ENCODE measurements at places on chromosomes 2 and 18.

DNA sequence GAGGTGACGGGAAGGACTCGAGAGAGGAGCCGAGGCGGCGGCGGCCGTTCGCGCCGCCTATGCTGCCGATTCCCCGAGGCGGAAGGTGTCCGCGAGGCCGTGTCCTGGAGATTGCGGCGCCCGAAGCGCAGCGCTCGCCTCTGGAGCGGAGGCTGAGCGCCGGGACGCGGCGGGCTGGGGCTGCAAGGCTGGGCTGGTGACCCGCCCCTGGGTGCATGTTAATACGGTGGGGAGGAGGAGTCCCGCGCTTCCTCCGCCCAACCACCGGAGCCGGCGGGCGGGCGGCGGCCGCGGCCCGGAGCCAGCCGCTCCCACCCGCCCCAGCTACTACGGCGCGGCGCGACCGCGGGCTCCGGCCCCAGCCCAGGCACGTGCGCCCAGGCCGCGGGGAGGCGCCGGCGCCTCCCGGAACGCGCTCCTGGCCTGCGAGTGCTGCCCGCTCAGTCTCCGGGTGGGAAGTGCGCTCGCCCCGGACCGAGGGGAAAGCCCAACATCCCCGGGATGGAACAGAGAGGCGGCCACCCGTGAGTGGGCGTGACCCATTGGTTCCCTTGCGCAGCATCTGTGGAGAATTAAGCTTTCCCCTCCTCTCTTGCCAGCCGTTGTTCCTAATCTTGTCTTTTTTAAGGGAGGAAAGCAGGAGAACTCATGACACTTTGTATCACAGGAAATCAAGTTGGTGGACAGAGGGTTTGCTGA lies at the start of gene DLGAP1:
TSS of gene DLGAP1 (minus strand) at position 195 of the 699 bp plus-strand sequence.
- DNase-seq: no peak

DNA sequence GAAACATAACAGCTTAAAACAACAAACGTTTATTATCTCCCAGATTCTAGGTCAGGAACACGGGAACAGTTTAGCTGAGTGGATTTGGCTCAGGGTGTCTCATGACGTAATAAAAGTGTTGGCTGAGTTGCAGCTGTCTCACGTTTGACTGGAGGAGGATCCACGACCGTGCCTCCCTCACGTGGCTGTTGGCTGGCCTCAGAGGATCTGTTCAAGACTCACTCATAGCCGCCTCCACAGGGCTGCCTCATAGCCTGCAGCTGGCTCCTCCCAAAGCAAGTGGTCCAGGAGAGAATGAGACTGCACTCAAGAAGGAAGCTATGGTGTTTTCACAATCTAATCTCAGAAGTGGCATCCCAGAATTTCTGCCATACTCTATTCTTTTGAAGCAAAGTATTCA lies 167.1 kb downstream of the RPRM start:
- no peak for DNase-seq

GRCh38 chr2:238295144-238296112 lies 7.0 kb upstream of the PER2 start:
- DNase-seq: no peak

GRCh38 chr18:6482198-6482977 lies 67.7 kb upstream of the L3MBTL4 start:
- DNase-seq: peak; percentile 9

- peak; percentile 78 for DNase-seq
These were observed 673 bp upstream of the SMCHD1 start for GRCh38 chr18:2654928-2655177.

DNA sequence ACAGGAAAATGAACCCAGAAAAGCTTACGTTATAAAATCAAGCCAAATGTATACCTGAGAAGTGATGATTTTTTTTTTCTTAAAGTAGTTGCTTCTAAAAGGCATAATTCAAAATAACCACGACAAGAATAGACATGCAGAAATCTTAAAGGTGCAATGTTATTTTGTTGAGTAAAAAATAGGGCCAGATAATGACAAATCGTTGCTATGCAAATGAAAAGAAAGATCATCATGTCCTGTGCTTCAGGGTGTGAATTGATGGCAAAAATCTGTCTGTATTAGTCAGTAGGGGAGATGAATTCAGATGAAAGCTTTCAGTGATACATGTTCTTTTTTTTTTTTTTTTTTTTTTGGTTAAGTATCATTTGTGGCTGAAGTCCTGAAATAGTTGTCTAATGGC lies 24.0 kb downstream of the LYPD6B start:
- DNase-seq: no peak

DNA sequence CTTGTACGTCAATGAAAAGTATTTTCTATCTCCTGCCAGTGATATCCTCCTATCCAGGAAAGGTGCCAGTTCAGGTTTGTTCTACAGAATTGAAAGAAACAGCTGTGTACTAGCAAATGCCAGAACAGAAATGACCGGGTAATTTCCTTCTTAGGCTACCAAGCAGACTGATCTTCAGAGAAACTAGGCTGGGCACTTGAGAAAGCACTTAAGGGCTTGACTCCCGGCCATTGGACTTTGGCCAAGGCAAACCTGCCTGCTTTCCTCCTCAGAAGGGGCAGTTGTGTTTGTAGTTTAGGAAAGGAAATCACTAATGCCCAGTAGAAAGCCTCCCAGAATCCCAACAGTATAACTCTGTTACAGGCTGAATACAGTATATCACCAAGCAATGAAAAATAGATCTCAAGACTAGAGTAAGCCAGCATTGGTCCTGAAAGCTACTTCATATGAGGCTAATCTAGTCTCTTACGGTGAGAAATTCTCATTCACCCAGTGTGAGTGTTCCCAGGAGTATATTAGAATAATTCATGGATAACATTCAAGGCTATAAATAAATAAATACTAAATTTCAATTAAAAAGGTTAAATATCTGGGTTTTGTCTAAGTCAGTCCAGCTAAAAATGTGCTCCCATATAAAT lies 43.0 kb upstream of the COL5A2 start:
- DNase-seq: no peak

DNA sequence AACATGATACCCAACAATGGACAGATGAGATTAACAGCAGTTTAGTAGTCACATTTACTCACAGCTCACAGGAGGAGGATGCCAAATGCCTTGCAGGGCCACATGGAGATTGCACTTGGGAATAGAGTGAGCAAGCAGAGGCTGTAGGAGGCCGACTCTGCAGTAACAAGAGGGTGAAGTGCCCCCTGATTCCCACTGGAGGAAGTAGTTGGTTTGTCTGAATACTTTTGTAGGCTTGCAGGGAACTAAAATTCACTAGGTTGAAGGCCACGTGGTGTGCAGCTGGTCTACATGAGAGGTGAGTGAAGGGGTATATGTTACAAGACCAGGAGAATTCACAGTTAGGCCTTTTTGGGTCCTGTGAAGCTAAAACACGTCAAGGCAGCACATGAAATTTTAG lies 419.3 kb upstream of the TNP1 start:
- no peak for DNase-seq

Measured in stimulated activated CD4-positive, alpha-beta T cell treated with anti-CD3 and anti-CD28 coated beads, Interleukin-2, amount 100 ng/mL, for 24 hours (primary cell).